ENCODE measurements at places on chromosomes 6 and 20.

DNA sequence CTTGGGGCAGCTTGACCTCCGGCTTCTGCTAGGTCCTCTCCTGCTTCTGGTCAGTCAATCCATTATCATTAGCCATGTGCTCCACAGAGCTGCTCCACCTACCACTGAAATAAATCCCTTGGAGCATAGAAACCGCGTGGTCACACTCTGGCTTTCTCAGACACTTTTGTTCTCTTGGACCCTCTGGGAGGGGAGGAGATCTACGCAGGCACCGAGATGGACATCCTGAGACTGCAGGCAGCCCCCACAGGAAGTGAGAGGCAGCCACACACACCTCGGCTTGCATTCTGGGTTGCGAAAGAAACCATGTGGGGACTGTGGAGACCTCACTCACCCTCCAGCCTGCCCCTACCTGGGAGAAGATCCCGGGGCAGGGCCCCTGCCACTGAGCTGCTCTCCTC is 79.5 kb downstream of the FYN start:
- DNase-seq = peak; percentile 70

- DNase-seq = no peak
These were observed 576.4 kb downstream of the HDGFL1 start for GRCh38 chr6:23145781-23146180.

DNA sequence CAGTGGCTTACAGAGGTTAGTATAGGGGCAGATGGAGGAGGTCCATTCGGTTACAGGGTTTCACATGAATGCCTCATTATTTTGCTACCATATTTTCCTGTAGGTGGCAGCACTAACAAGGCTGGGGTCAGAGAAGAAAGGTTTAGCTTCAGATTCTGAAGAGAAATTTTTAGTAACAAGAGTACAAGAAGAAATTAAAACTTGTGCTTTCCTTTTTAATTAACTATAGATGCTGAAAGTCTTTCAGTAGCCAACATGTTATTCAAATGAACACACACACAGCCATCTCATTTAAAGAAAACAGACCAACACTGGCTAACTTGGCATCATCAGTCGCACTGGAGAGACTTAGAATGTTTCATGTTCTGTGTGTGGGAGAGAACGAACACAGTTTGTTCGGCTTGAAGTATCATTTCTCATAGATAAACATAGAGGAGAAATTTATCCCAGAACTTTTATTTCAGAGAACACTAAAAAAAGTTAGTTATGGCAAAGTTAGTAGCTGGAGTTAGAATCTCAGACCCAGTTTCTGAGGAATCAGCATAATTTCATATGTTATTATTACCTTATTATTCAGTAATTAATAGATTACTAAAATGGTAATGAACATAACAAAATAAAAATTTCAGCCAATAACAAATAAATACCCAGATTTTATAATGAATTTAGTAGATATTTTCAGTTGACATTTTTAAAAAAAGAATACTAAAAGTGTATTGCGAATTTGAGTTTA is 314.0 kb upstream of the RSPO3 start:
- peak; percentile 4 for DNase-seq

GRCh38 chr20:49657118-49657901 is 56.4 kb downstream of the B4GALT5 start:
- DNase-seq = no peak

DNA sequence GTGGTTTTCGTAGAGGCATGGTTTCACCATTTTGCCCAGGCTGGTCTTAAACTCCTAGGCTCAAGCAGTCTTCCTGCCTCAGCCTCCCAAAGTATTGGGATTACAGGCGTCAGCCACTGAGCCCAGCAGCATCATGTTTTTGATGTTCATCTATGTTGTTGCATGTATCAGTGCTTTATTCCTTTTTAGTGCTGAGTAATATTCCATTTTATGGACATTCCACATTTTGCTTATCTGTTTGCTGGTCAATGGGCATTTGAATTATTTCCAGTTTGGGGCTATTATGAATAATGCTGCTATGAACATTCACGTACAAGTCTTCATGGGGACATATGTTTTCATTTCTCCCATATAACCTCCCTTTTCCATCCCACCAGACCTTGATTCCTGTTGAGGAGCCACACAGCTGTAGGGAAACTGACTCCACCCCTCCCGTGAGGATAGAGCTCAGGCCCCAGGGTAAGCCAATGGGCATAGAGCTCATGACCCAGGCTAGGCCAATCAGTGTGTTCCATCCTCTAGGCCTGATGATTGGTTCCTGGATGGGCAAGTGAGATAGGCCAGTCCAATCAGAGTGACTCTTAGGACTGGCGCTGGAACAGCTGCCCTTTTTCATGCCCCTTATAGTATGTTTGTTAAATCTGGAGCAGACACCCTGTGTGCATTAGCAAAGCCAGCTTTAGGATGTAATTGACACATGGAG is 49.5 kb downstream of the DLGAP4 start:
- no peak for DNase-seq

DNA sequence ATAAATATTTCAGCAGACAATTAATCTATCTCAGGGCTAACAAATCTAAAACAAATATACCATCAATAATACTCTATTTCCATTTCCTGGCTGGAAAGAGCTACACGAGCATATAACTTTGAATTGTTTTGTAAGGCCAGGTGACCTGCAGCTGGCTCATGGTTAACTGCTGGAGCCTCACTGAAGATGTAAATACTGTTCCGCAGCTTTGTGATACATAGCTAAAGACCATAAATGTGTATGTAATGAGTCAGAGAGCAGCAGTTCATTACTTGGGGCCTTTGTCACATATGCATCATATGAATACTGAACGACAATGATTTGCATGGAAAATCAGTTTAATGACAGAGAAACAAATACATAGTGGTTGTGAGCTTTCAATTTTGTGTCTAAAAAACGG is 109.4 kb upstream of the CCN2 start:
- no peak for DNase-seq

DNA sequence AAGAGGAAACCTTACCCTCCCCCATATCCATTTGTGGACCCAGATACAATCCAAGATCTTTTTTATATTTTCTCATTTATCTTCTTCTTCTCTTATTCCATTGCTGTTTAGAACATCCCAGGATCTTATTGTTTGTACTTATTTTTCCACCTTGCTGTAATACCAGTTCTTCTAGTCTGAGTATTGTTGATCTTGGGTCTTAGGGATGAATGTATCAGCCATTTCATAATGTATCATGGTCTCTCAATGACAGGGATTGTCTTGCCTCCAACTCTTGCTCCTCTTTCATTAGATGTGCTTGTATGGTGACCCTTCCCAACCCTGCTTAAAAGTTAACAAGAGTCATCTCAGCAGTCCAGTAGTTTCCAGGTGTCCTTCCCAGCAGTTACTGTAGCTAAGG is 63.3 kb downstream of the MAP3K4 start:
- DNase-seq = no peak

DNA sequence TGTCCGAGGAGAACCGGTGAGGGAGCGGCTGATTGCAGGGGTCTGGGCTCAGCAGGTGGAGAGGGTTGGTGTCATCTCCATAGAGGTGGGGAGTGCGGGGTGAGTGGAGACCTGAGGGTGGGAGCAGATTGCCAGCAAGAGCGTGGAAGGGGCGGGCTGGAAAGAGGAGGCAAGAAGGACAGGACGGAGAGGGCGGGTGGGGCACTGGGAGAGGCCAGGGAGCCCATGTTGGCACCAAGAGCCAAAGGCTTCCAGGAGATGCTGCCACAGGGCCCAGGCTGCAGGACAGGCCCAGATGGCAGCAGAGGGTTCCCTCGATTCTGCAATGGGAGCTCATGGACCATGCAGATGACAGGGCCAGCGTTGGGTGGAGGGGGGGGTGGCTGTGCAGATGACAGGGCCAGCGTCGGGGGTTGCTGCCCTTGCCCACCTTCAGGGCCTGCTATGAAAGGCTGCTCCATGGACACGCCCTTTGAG is 105.4 kb downstream of the TMEM242 start:
- DNase-seq = no peak

GRCh38 chr20:20395903-20396568 is 28.1 kb downstream of the INSM1 start:
- DNase-seq = no peak

DNA sequence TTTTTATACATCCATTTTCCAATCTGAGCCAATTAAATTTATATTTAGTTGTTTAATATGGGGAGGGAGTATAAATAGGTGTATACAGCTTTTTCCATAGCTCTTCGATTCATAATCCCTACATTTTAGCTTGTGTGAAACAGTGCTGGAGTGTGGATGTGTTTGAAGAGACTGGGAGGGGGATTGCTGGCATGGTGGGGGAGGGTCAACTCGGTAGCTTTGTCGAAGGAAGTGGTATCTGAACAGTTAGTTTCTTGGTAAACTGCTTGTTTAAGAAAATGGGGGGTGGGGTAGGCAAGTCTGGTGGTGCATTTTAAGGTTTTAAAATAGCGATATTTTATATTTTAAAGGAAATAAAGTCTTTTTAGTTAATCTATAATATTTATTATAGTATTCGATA is 1.4 kb upstream of the LIN28B start:
- DNase-seq = no peak

DNA sequence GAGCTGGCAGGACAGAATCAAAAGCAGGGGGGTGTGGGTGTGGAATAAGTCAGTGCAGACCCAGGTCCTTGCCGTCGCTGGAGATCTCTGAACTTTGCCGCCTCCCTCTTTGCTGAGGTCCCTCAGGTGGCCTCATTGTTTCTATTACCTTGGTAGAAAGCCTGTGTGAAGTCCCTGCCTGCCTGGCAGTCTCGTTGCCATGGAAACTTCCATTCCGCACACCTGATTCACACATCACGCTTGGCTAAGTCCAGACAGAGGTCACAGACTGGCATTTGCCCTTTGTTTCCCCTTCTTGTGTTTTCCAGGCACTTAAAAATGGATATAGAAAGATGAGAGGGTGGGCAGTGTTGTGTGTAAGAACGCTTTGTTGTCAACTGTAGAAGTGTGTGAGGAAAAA is 260.6 kb downstream of the PRL start:
- no peak for DNase-seq

- no peak for DNase-seq
These were observed 51.4 kb downstream of the TXLNB start for GRCh38 chr6:139240161-139241010.

GRCh38 chr6:71012866-71013469 is 56.1 kb upstream of the B3GAT2 start:
- DNase-seq = peak; percentile 41

All from CD4-positive, alpha-beta T cell treated with Interleukin-10 for 1 hour (primary cell).